ENCODE measurements at places on chromosomes 4 and X.

- no peak for DNase-seq
Observed at GRCh38 chr4:6112606-6113290, 87.6 kb downstream of the JAKMIP1 start.

- no peak for DNase-seq
Observed at GRCh38 chrX:77003956-77004355, 443.2 kb upstream of the FGF16 start.

- DNase-seq = peak; percentile 19
Observed at GRCh38 chr4:78517050-78517652, 34.4 kb upstream of the ANXA3 start.

DNA sequence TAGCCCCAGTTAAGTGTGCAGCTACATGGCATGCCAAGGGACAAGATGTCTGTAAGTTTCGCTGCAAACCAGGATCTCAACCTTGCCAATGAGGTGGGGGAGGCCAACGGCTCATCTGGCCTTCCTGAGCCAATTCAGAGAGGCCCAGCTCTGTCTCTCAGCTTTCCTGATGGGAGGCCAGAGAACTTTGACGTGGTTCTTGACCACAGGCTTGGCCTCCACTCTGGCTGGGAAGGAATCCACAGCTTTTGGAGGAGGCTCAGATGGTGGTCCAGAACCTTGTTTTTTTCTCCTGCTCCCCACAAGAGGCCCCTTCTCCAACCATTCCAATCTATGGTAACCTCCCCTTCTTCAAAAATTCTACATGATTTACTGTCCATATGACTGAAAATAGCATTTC is 9.8 kb downstream of the CAPN6 start:
- no peak for DNase-seq

DNA sequence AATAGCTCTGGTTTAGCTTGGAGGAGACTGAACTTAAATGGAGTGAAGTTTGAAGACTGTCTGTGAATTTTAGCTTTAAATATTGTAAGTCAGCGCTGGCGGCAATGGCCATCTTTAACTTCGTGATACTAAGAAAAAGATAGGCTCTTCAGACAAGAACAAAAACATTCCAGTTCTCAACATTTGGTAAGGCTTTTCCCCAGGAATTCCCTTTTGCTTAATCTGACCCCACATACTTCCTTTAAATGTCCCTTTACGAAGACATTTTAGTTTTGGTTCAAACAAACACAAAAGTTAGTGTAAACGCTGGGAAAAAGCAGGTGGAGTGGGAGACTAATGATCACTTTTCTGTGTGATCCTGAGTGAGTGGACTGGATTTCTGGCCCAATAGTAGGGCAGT is 106.2 kb downstream of the MAML3 start:
- peak; percentile 32 for DNase-seq

DNA sequence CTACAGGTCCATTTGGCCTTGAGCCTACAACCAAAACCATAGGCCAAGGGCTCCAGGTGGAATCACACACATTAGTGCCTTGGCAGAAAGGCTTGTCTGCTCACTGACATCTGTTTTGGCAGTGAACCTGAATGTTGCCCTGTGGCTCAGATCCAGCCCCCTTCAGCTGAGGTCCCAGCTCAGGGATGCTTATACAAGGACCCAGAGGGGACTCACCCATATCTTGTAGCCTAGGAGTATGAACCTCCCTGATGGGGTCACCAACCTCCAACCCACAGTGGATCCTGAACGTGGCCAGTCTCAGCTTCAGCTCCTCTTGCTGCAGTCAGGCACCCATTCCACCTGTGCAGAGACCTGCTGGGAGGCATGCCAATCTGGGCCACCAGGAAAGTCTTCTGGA is 50.8 kb upstream of the HMX1 start:
- no peak for DNase-seq

GRCh38 chr4:112199041-112199440 is 32.5 kb upstream of the AP1AR start:
- DNase-seq = no peak

DNA sequence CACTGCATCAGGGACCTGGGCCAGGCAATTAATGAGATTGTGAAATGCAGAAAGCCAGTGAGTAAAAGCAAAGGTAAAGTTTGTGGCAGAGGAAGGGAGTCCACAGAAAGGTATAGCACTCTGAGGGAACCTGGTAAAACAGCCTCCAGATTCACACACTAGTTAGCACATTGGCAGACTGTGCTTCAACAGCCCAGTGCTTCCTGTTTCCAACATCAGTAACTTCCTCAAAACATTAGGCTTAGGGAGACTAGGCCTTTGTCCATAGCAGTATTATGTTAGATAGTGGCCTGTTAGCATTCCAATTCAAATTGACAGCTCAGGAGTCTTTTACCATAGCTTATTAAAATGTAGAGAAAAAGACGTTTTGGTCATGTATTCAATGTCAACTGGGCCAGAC is 582.6 kb upstream of the ACTRT1 start:
- DNase-seq = no peak

GRCh38 chrX:53631156-53631555 is 55.4 kb downstream of the HUWE1 start:
- DNase-seq = no peak

DNA sequence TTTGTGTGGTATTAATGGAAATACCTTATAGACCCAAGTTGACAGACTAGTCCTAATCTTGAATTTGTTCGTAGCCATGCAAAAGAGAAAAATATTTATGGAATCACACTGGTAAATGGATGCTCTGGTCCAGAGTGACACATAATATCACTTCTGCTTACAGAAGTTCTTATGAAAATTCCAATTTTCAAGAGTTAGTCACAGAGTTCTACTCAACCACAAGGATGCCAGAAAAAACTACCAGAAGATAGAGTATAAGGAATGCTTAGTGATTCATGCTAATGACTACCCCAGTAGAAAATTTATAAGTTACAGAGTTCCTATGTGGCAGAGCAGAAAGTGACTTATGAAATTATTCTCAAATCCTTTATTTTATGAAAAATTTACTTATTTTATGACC is 1384.8 kb downstream of the FAM133A start:
- no peak for DNase-seq

- no peak for DNase-seq
Observed at GRCh38 chr4:158032733-158033415, 140.0 kb downstream of the GASK1B start.
